ENCODE measurements at places on chromosomes 6 and 20. TPM values are rescaled to one million over a fixed set of nuclear protein-coding genes. Genes with fewer than 3 reads are reported as not detected.
A peak's percentile ranks its signal among the peaks of the same experiment; 100 is the strongest.

GRCh38 chr6:105204331-105204730 lies 24.5 kb upstream of the POPDC3 start:
- H3K27me3 ChIP-seq, result no peaks in the 10 kb centered on the region
- no peaks in the 10 kb centered on the region for H3K4me1 ChIP-seq
- H3K4me3 ChIP-seq, result no peak overlapping the region
- H3K27ac ChIP-seq, result no peak overlapping the region

The HLA-F gene
- total RNA-seq, result 271 TPM

- H3K36me3 ChIP-seq, result no peaks in the 10 kb centered on the region
- no peaks in the 10 kb centered on the region for H3K27me3 ChIP-seq
- H3K4me3 ChIP-seq, result no peak overlapping the region
- no peaks in the 10 kb centered on the region for H3K4me1 ChIP-seq
- no peak for DNase-seq
Measured at GRCh38 chr6:37702314-37702713, 4.6 kb upstream of the MDGA1 start.

The SMPDL3A gene
- 15.7 TPM for total RNA-seq

The PMEPA1 gene
- 4.4 TPM for total RNA-seq

GRCh38 chr20:11193241-11193640 lies 519.4 kb upstream of the JAG1 start:
- no peak overlapping the region for H3K4me3 ChIP-seq
- H3K27ac ChIP-seq, result no peak overlapping the region
- no peaks in the 10 kb centered on the region for H3K4me1 ChIP-seq
- no peaks in the 10 kb centered on the region for H3K27me3 ChIP-seq

- no peaks in the 10 kb centered on the region for H3K27me3 ChIP-seq
- no peak overlapping the region for H3K27ac ChIP-seq
- H3K36me3 ChIP-seq, result no peaks in the 10 kb centered on the region
- DNase-seq, result no peak
- no peaks in the 10 kb centered on the region for H3K4me1 ChIP-seq
Measured at GRCh38 chr6:126361832-126362440, 22.0 kb downstream of the CENPW start.

The DUSP15 gene
- 0.53 TPM for total RNA-seq

GRCh38 chr6:91185072-91185471 lies 598.2 kb upstream of the MAP3K7 start:
- H3K27me3 ChIP-seq, result no peaks in the 10 kb centered on the region
- H3K36me3 ChIP-seq, result no peaks in the 10 kb centered on the region
- DNase-seq, result no peak
- H3K27ac ChIP-seq, result no peak overlapping the region

The RIPPLY2 gene
- not detected for total RNA-seq

DNA sequence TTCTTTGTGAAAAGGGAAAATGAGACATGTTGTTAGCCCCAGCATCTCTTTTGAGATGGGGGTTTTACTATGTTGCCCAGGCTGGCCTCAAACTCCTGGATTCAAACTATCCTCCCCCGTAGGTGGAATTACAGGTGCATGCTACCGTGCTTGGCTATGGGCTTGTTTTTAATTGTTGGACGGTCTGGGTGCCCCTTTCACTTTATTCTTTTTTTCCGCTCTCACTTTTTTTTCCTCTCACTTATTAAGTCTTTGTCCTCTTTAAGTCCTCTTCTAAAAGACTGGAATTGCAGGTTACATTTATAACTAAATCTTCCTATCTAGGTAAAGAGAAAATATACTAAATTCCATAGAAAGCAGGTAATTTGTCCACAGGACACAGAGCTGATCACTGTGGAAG lies 18.8 kb upstream of the PRDM13 start:
- no peak for DNase-seq
- H3K4me3 ChIP-seq, result no peak overlapping the region
- H3K27me3 ChIP-seq, result peaks cover 28% of the 10 kb centered on the region
- peaks cover 4% of the 10 kb centered on the region for H3K4me1 ChIP-seq
- no peak overlapping the region for H3K27ac ChIP-seq

DNA sequence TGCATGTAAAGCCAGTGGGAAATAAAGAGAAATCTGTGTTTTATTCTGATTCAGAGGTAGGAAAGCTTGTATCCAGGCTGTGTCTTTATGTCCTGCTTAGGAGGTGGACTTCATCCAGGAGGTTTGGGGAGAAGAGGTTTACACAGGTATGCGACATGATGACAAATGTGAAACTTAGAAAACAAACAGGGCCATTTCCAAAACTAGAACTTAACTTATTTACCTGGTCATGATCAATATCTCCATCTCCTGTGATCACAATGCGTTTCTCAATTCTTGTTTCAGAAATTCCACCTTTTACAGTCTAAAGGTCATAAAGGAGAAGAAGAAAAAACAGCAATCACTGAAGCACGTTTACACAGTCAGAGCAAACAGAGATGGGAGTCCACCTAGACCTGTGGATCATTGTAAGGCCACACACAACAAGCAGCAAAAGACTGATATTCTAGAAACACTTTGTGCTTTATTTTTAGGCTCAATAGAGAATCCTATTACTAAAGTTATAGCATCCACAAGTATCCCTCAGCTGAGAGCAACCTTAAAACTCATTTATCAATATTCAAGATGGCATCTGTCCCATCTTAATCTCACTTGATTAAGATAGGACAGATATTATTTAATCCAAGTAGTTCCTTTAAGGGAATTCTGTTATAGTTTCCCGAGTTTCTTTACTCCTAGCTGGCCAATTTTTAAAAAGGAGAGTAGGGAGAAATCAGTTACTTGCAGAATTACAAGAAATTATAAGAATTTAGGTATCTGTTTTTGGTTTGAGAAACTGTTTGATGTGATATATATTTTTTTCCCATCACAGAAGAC lies 36.4 kb downstream of the SMLR1 start:
- H3K27me3 ChIP-seq, result no peaks in the 10 kb centered on the region
- DNase-seq, result no peak
- H3K27ac ChIP-seq, result no peak overlapping the region
- H3K4me3 ChIP-seq, result no peak overlapping the region

DNA sequence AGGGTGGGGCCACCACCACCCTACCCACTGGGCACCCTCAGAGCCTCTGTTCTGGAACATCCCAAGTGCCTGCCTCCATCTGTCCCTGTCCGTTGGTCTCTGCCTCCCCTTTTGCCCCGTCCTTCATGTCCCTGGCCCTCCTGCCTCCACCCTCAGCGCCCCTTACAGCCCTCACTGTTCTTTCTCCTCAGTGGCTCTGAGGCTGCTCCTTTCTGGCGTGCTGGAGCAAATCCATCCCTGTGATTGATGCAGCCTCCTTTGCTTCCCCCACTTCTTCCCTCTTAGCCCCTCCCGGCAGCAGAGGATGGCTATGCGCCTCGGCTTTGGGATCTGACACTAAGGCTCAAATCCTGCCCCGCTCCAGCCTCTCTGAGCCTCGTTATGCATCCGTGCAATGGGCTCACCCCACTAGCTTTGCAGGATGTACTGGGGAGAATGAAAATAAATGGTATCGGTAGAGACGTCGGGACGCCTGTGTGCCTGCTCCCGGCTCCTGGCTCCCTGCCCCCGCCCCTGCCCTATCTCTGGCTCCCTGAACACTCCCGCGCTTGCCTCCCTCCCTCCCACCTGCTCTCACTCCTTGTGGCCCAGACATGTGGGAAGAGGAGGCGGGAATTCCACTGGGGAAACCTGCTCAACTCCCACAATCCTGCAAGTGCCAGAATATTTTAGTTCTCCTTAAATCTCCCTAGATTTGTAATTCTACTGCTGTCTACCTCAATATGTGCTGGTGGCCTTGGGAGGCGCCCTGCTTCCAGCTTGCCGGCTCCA lies 13.1 kb downstream of the VSTM2L start:
- no peaks in the 10 kb centered on the region for H3K4me1 ChIP-seq
- no peaks in the 10 kb centered on the region for H3K36me3 ChIP-seq
- H3K27me3 ChIP-seq, result no peaks in the 10 kb centered on the region
- DNase-seq, result no peak

DNA sequence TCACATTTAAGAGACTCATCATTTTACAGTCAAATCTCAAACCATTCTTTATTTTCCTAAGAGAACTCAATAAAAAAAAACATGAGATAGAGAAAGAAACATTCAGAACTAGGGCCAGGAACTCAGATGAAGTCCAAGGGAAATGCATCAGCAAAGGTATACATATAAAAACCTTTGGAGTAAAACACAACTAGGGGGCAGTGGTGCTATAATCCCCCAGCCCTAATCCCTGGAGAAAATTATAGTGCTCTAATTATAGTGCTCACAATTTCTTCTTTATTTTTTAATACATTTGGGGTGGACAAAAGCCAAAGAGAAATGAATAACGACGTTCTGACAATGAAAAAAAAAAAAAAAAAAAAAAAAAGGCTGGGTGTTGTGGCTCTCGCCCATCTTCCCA lies 100.6 kb upstream of the EMILIN3 start:
- no peaks in the 10 kb centered on the region for H3K27me3 ChIP-seq
- DNase-seq, result no peak
- no peaks in the 10 kb centered on the region for H3K4me1 ChIP-seq
- no peak overlapping the region for H3K27ac ChIP-seq
- H3K4me3 ChIP-seq, result no peak overlapping the region

The FAM209B gene
- total RNA-seq, result not detected

GRCh38 chr6:113980937-113981554 lies 10.1 kb upstream of the HDAC2 start:
- no peak overlapping the region for H3K4me3 ChIP-seq
- H3K27ac ChIP-seq, result no peak overlapping the region
- H3K27me3 ChIP-seq, result no peaks in the 10 kb centered on the region
- no peaks in the 10 kb centered on the region for H3K4me1 ChIP-seq
- no peak for DNase-seq

DNA sequence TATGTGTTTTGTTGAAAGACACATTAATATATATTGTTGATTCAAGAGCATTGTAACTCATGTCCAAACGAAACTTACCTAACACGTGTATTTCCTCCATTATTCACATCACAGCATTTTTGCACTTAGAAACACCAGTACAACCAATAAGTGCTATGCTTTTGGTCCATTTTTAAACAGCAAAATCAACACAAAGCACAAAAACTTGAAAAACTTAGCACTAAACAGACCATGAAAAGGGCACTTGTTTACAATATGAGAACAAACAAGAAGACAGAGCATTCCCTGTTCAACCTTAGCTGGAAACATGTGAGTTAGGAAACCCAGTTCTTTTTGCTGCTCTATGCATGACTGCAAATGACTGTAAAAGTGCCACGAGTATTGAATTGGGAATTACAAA lies 9.6 kb downstream of the GLYATL3 start:
- H3K4me3 ChIP-seq, result no peak overlapping the region
- no peak for DNase-seq
- H3K36me3 ChIP-seq, result no peaks in the 10 kb centered on the region
- H3K4me1 ChIP-seq, result no peaks in the 10 kb centered on the region

- no peak overlapping the region for H3K4me3 ChIP-seq
- no peaks in the 10 kb centered on the region for H3K4me1 ChIP-seq
- no peaks in the 10 kb centered on the region for H3K27me3 ChIP-seq
- DNase-seq, result no peak
- H3K27ac ChIP-seq, result no peak overlapping the region
Measured at GRCh38 chr6:163530406-163530805, 115.9 kb downstream of the QKI start.

The SLCO4A1 gene
- 6.7 TPM for total RNA-seq

The KCNQ2 gene
- not detected for total RNA-seq

DNA sequence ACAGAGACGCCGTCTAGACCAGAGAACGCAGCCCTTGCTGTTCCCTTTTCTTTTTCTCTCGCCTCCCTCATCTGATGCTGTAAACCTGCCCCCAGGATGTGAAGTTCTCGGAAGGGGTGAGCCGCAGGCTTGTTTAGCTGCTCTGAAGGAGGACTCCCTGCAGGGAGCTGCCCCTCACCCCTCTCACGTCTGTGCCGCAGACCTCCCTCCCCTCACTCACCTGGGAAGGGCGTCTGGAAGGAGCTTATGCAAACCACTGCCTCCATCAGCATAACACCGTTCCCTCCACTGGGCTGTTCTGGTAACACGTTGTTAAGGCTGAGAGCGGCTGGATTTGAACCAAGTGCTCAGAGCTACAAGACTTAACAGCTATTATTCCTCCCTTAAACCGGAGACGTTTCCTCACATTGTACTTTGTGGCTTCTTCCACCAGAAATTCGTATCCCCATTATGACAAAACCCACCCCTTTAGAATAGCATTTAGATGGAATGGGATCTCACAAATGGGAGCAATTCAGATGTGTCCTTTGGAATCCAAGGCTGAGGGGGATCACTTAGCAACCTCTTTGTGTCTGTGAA lies 99.8 kb downstream of the SMOC2 start:
- no peak overlapping the region for H3K4me3 ChIP-seq
- no peaks in the 10 kb centered on the region for H3K27me3 ChIP-seq
- no peak for DNase-seq
- H3K4me1 ChIP-seq, result no peaks in the 10 kb centered on the region
- H3K36me3 ChIP-seq, result no peaks in the 10 kb centered on the region

The SYCP2 gene
- 2.9 TPM for total RNA-seq

GRCh38 chr6:56962441-56962840 lies 7.5 kb downstream of the BEND6 start:
- DNase-seq, result no peak
- H3K4me3 ChIP-seq, result no peak overlapping the region
- H3K36me3 ChIP-seq, result no peaks in the 10 kb centered on the region
- no peaks in the 10 kb centered on the region for H3K27me3 ChIP-seq
- no peaks in the 10 kb centered on the region for H3K4me1 ChIP-seq

DNA sequence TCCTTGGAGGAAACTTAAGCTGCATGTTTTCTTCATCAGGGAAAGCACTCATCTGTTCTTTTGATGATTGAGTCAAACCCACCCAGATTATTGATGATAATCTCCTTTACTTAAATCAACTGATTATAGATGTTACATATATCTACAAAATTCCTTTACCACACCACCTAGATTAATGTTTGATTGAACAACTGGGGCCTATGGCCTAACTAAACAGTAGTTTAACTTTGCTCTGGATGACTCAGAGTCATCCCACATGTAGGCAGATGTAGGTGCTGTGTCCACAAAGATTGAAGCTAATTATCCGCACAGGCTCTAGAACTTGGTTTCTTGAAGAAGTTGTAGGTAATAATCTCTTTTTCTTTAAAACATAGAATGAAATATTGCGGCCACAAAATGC lies 42.2 kb downstream of the PKIB start:
- H3K4me1 ChIP-seq, result no peaks in the 10 kb centered on the region
- no peak for DNase-seq
- H3K4me3 ChIP-seq, result no peak overlapping the region
- no peaks in the 10 kb centered on the region for H3K27me3 ChIP-seq
- H3K27ac ChIP-seq, result peak overlapping the region; percentile 51
- H3K36me3 ChIP-seq, result no peaks in the 10 kb centered on the region
